ENCODE measurements at places on chromosomes 5 and 9.

GRCh38 chr5:9499498-9499876, 46.4 kb downstream of the SEMA5A start:
- no peak for DNase-seq

DNA sequence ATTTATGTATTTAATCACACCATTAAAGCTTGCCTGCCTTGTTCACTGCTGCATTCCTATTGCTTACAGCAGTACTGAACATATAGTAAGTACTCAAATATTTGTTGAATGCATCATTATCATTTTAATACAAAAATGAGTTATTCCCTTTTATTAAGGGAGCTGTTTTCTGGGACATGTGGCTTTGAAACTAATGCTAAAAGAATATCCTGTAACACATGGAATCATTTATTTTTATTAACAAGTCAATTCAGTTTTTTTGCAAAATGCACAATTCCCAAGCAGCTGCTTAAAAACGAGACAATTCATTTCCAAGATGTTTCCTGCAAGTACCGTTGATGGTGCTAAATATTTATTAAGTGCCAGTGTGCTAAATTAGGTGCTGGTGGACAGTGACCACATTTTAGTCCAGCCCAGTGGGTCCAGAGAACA, 148.3 kb upstream of the NR3C1 start:
- no peak for DNase-seq

DNA sequence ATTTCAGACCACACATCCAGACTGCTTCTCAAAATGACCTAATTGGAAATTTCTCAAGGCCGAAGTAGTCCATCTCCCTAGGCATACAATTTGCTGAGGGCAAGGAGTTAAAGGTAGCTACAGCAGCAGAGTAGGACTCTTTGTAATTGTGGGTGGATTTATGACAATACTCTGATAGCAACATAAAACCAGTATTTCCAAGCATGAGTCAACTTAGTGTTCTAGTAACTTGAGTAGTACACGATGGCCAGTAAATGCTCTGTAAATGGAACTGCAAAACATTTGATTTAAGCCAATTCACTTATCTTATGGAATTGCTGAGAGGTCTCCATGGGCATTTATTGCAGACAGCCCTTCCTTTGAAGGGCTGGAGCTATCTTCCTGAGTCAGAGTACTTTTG, 352.2 kb downstream of the PLK2 start:
- DNase-seq, result no peak

DNA sequence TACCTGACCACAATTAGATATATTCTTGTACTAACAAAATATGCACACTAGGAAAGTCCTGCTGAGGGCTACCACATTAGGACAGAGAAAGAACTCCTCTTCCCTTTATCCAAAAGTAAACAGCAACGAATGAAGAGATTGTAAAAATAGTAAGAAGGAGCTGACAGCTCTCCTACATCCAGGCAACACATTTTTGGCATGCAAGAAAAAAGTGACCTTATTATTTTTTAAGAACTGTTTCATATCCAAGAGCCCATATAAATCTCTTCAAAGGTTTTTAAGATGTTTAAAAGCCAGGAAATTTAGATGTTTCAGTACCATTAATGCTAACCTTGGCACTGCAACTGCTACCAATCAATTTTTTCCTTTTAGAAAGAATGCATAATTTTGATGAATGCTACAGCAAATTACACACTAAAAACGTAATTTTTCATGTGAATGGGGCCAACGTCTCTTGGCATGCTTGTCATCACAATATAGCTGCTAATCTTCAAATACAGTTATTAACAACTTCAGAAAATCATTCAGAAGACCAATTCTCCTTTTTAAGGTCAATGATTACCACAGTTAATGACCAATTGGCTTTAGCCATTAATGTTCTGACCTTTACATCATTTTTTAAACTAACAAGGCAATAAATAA, 132.0 kb downstream of the FBXL17 start:
- DNase-seq, result no peak

DNA sequence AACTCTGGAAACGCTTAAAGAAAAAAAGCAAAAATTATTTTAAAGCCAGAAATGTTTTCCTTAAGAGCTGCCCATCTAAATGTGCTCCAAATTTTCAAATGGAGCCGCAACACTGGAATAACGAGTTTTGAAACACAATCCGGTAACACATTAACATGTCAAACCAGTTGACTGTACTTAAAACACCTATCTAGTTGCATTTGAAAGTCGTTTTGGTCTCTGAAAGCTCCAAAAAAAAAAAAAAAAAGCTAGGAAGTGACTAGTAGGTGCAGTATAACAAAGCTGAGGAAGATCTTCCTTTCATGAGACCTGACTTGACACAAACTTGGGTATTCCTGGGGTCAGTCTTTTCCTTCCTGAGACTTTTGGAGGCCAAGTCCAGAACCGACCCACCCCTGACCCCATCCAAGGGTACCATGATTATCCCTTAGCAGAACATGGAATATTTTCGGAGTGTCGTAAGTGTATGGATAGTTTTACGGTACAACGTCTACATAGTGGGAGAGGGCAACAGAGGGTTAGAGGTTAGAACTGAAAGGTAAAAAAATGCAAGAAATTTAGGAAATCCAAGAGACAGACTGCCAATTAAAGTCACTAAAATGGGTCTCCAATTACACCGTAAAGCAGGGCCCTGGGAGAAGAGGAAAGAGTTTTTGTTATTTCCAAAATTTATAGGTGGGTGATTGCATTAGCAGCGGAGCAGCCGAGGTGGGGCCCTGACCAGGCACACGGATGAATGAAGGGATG, 812 bp downstream of the CETN3 start:
- no peak for DNase-seq

DNA sequence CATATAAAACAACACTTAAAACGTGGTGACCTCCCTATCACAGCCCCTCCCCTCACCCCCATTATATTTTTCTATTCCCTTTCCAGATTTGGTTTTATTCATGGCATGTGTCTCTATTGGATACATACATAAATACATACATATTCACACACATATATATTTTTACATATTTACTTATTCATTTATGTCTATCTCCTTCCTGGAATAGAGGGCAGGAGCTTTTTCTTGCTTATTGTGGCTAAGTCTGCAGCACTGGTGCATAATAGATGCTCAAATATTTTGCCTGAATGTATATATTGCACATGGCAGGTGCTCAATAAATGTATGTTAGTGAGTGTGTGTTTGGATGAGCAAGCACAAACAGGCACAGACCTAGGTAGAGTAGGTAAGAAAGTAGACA, 2.5 kb downstream of the AGXT2 start:
- no peak for DNase-seq

GRCh38 chr5:141356133-141356532, 1.3 kb downstream of the PCDHGA4 start:
- no peak for DNase-seq

- no peak for DNase-seq
Observed at GRCh38 chr9:106874652-106875051, 11.7 kb downstream of the ZNF462 start.

GRCh38 chr5:55860288-55860687, 9.1 kb downstream of the IL31RA start:
- no peak for DNase-seq

- DNase-seq, result no peak
Observed at GRCh38 chr9:91334053-91334452, 27.7 kb downstream of the AUH start.

DNA sequence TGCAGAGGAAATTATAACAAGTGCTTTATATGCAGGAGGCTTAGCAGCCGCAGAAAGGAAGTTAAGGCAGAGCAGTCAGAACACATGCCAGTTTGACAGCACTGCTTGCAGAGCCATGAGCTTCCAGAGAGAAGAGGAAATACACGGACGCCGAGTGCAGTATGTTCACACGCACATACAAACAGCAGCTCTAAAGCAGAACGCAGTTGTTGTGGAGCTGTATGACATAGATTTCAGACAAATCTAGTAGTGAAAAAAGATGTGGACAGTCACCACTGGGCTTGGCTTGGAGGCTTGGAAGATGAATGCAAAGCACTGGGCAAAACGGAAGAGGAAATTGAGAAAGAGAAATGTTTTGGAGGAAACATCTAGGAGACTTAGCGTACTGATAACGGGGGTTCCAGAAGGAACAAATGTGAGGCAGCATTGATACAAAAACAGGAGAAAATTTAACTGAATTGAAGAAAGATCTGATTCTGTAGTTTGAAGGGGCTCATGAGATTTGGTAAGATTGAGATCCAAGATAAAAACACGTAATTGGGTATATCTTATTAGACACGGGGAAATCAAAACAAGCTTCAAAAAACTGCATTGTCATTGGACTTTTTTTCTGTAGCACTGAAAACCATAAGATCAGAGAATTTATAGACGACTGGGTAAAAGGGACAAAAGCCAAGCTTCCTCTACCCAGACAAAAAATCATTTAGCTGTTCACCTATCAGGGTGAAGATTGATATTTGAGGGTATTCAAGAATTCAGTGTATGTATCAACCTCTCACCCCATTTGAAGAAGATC, 19.6 kb upstream of the ROPN1L start:
- no peak for DNase-seq

DNA sequence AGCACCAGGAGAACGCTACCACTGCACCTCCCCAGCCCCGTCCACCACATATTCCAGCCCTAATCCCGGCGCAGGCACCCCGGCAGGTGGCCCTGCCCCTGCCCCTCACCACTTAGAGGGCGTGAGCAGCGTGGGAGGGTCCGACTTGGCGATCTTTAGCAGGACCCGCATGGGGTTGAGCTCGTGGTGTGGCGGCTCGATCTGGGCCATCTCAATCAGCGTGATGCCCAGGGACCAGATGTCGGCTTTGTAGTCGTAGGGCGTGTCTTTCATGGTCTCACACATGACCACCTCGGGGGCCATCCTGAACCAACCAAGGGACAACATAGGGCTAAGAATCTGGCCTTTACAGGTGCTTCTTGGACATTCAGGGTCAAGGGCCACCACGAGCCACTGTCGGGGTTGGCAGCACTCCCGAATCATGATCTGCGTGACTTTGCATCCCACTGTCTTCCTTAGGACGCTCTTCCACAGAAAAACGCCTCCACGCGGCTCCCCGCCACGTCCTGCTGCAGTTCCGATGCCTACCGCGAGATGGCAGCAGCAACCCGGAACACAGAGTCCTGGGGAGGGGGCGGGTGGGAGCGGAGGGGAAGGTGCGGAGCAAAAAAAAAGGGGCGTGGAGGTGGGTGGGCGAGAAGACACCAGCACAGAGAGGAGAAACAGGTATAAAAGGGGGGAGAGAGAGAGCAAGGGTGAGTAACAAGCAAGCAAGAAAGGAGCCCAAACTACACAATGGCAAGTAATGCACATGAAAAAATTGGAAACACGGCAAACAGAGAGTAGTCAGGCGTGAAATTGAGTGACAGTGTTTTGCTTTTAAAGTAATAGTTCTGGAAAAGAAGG, 81.3 kb downstream of the STK10 start:
- no peak for DNase-seq

DNA sequence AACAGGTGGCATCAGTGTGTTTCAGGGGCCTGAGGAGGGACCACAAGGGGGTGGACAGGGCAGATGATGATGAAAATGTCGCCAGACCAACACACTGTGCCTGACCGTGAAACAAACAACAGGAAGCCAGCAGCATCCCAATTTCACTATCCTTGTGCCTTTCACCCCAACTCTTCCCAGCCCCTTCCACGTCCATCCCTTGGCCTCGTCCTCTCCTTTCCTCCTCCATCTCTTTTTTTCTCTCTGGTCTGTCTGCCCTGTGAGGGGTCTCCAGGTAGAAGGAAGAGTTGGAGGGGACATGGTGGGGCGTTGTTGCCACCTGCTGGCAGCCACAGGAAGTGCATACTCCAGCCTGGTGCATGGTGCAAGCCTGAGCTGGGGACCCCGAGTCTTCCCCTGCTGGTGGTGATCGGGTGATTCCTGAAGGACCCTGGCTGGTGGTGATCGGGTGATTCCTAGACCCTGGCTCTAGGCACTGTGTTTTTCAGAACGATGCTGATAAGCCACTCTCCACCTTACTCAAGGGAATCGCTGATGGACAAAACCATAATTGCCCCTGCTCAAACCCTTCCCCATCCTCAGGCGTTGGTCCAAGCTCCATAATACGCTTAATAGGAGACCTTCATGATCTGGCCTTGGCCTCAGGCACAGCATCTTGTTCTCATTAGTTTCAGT, 21.7 kb upstream of the NSD1 start:
- DNase-seq, result no peak

DNA sequence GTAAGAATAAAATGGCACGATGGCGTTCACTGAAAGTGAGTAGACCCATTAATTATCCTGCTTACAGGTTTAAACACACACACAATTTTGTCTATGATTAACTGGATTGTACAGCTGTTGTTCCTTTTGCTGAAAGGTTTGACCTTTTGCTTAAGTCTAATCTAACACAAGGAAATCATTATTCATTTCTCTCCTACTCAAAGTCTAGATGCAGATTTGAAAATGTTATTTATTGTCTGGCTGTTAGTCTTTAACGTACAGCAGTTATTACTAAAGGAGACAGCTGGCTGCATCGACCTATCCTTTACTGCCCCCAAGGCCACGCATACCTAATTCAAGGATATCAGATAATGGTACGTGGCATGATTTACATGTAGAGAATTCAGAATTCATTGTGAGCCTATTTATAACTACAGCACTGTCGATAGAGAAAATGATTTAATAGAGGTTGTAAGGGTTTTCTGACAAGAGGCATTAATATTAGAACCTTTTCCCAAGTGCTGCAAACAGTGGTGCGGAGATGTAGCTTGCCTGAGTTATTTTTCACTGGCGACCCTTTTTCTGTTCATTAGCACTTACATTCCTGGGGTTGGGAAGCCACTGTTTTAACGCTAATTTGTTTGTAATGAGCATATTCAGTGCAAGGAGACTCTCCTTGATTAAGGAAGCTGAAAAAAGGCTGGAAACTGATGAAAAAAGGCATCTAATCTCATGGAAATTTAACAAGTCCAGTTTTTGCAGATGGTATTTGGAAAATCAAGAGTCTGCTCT, 368.4 kb upstream of the GRAMD2B start:
- no peak for DNase-seq

DNA sequence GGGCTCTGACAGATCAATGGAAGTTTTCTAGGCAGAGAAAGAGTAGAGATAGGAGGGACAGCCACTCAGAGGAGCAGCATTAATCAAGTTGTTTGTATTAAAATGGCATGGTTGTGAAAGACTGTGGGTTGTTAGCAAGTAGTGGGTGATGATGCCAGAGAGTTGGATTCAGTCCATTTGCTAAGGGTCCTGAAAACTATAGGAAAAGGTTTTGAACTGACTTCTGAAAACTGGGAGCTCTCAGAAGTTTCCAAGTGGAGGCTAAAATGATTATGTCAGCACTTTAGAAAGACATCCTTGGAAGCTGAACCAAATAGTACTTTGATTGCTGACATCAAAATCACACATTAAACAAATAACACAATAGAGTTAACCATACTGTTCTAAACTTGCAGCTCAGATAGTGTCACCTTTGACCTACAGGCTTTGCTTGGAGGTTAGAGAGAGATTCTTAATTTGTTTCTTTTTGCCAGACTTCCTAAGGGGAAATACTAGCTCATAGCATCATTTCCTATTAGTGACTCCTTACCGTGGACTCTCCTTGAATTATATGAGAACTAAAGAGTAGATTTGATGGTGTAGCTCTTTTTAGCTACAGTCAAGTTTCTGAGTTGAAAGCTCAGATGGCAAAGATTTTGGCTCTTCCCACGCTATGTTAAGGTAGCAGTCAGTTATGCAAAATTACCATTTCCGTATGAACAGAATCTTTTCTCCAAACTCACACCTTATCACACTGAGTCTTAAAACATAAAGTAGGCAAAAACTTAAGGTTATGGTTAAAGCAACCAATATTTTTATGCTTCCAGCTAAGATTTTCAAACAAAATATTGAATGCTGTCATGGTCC, 277.1 kb downstream of the NR3C1 start:
- no peak for DNase-seq
